ENCODE measurements at places on chromosomes 7 and 10. TPM values are rescaled to one million over a fixed set of nuclear protein-coding genes. Genes with fewer than 3 reads are reported as not detected.

The SPDYE2B gene
- total RNA-seq, result not detected

The ZPBP gene
- not detected for total RNA-seq

The RNF148 gene
- total RNA-seq, result not detected

The CYP2C19 gene
- total RNA-seq, result not detected

The SH2D4B gene
- total RNA-seq, result 0.13 TPM

The ERVW-1 gene
- total RNA-seq, result 0.04 TPM

The CHN2 gene
- 0.53 TPM for total RNA-seq

The PLAU gene
- total RNA-seq, result 87.2 TPM

The HPSE2 gene
- not detected for total RNA-seq

The POLR2J3 gene
- total RNA-seq, result 49.6 TPM

The ANKRD1 gene
- total RNA-seq, result 35.0 TPM

The GIMAP8 gene
- total RNA-seq, result not detected

The OR2A1 gene
- not detected for total RNA-seq

The POT1 gene
- total RNA-seq, result 15.8 TPM

The SLC16A9 gene
- 0.07 TPM for total RNA-seq

The PTF1A gene
- not detected for total RNA-seq

The OR2A42 gene
- not detected for total RNA-seq

The EFCAB10 gene
- 2.4 TPM for total RNA-seq

The KRIT1 gene
- total RNA-seq, result 29.3 TPM

The OR9A2 gene
- total RNA-seq, result not detected

The RASA4B gene
- 0.70 TPM for total RNA-seq

The SP4 gene
- total RNA-seq, result 2.0 TPM

The HOXA4 gene
- total RNA-seq, result 1.6 TPM

The NXPH1 gene
- not detected for total RNA-seq

The LEP gene
- total RNA-seq, result not detected

The ZNF862 gene
- total RNA-seq, result 3.0 TPM

The GRID2IP gene
- not detected for total RNA-seq

The ANTXRL gene
- total RNA-seq, result 0.46 TPM

The CAV2 gene
- 168 TPM for total RNA-seq

The DRGX gene
- total RNA-seq, result not detected

The CYP3A7 gene
- not detected for total RNA-seq

The SGCE gene
- 49.9 TPM for total RNA-seq

The PRRT4 gene
- 0.26 TPM for total RNA-seq

The GIMAP6 gene
- total RNA-seq, result not detected

The ITPRIP gene
- 73.5 TPM for total RNA-seq

The PIK3AP1 gene
- 0.84 TPM for total RNA-seq

The DENND2A gene
- 0.88 TPM for total RNA-seq

The RAMP3 gene
- not detected for total RNA-seq

The DPYSL4 gene
- total RNA-seq, result 19.3 TPM

The CTAGE8 gene
- total RNA-seq, result not detected

The CH25H gene
- total RNA-seq, result 0.68 TPM
